ENCODE measurements at places on chromosomes 12 and 14. TPM values are rescaled to one million over a fixed set of nuclear protein-coding genes. Genes with fewer than 3 reads are reported as not detected.
A peak's percentile ranks its signal among the peaks of the same experiment; 100 is the strongest.

CLEC2A gene
- not detected for total RNA-seq

- no peaks in the 10 kb centered on the region for H3K36me3 ChIP-seq
- H3K4me1 ChIP-seq, result no peaks in the 10 kb centered on the region
- H3K4me3 ChIP-seq, result no peak overlapping the region
- DNase-seq, result no peak
- no peak overlapping the region for H3K27ac ChIP-seq
Measured at GRCh38 chr12:67155863-67156262, 113.3 kb upstream of the CAND1 start.

GRCh38 chr14:31170411-31170810, 37.2 kb downstream of the HECTD1 start:
- H3K27me3 ChIP-seq, result no peaks in the 10 kb centered on the region
- H3K36me3 ChIP-seq, result peaks cover 60% of the 10 kb centered on the region
- H3K4me1 ChIP-seq, result peaks cover 51% of the 10 kb centered on the region
- peak; percentile 17 for DNase-seq
- H3K4me3 ChIP-seq, result no peak overlapping the region

USP30 gene
- 14.1 TPM for total RNA-seq

DNA sequence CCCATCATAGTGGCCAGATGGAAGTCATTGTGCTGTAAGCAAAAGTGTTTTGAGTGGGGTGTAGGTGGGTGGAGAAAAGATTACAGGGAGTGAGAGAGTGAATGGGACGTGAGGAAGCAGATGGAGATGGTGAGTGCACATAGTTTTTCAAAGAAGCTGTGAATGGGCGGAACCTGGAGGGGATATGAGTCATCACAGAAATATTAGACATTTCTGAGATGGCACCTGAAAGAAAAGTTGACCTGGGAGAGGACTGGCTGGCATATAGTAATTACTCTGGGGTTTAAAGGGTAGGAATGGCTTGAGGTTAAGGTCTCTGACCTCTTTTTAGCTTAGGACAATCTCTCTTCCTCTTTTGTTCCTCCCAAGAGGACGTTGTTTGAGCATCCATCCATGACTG, 50.5 kb downstream of the ANO4 start:
- no peak overlapping the region for H3K4me3 ChIP-seq
- DNase-seq, result no peak
- H3K36me3 ChIP-seq, result no peaks in the 10 kb centered on the region
- no peaks in the 10 kb centered on the region for H3K27me3 ChIP-seq

PAH gene
- not detected for total RNA-seq

DNA sequence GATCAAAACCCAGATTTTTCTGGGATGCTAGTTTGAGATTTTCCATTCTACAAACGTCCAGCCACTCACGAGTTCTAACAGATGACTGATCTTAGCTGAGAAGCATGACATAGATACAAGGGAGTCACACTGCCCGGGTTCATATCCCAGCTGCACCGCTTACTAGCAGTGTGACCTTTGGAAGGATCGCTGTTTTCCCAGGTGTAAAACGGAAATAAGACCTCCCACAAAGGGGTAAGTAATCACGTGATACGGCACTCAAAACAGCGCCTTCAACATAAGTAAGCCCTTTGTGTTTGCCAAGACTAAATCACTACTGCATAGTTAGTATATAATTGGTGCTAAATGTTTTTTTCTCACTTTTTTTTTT, 624 bp upstream of the PWP1 start:
- H3K4me3 ChIP-seq, result peak overlapping the region; percentile 93
- peak overlapping the region; percentile 98 for H3K27ac ChIP-seq

GRCh38 chr12:10069976-10070375, 28.8 kb downstream of the CLEC1A start:
- H3K36me3 ChIP-seq, result peaks cover 12% of the 10 kb centered on the region
- H3K27ac ChIP-seq, result peak overlapping the region; percentile 87
- peaks cover 72% of the 10 kb centered on the region for H3K4me1 ChIP-seq
- no peaks in the 10 kb centered on the region for H3K27me3 ChIP-seq
- no peak for DNase-seq

POTEG gene
- total RNA-seq, result not detected

DNA sequence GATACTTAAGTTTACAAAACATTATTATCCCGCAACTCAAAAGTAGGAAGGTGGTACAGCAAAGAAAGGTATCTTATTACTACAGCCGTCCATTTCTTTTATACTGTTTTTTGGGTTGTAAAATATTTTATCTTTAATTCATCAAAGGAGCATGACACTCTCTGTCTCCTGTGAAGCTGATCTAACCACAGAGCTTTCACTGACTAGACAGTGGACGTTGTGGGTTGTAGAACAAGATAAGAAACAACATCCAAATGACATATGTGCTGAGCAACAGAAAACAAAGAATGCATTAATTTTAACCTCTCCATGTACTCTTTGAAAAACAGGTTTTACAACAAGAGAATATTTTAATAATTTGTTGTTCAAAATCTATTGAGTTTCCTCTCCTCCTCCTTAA, 195.9 kb upstream of the FBXO33 start:
- no peaks in the 10 kb centered on the region for H3K36me3 ChIP-seq
- H3K27ac ChIP-seq, result no peak overlapping the region
- no peak overlapping the region for H3K4me3 ChIP-seq
- peaks cover 2% of the 10 kb centered on the region for H3K27me3 ChIP-seq

DNA sequence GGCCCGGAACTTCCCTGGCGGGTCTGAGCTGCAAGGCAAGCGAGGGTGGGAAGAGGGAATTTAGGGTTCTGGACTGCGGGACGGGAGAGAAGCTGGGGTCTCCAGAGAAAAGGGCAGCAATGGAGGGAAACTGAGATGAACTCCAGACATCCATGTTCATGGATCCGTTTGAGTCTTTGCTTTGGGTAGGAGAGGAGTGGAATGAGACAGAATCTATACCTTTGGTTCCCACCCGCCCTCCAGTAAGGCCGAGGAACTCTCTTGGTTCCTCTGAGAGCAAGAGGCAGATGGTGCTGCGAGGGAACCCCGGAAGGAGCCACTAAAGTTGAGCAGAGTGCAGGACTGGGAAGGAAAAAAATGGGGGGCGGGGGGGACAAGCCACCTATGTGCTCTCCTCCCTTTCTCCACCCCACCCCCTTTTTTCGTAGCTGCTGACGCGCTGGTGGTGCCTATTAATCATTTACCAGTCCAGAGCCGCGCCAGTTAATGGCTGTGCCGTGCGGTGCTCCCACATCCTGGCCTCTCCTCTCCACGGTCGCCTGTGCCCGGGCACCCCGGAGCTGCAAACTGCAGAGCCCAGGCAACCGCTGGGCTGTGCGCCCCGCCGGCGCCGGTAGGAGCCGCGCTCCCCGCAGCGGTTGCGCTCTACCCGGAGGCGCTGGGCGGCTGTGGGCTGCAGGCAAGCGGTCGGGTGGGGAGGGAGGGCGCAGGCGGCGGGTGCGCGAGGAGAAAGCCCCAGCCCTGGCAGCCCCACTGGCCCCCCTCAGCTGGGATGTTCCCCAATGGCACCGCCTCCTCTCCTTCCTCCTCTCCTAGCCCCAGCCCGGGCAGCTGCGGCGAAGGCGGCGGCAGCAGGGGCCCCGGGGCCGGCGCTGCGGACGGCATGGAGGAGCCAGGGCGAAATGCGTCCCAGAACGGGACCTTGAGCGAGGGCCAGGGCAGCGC, 1.2 kb downstream of the SSTR1 start:
- H3K36me3 ChIP-seq, result peaks cover 57% of the 10 kb centered on the region
- H3K4me3 ChIP-seq, result peak overlapping the region; percentile 98
- peaks cover 61% of the 10 kb centered on the region for H3K4me1 ChIP-seq
- DNase-seq, result peak; percentile 92
- H3K27ac ChIP-seq, result peak overlapping the region; percentile 98
- peaks cover 5% of the 10 kb centered on the region for H3K27me3 ChIP-seq

KERA gene
- not detected for total RNA-seq

- H3K4me1 ChIP-seq, result peaks cover 11% of the 10 kb centered on the region
- H3K27ac ChIP-seq, result no peak overlapping the region
- DNase-seq, result no peak
- H3K27me3 ChIP-seq, result no peaks in the 10 kb centered on the region
- H3K36me3 ChIP-seq, result no peaks in the 10 kb centered on the region
Measured at GRCh38 chr12:26730481-26731350, 102.3 kb downstream of the ITPR2 start.

DNA sequence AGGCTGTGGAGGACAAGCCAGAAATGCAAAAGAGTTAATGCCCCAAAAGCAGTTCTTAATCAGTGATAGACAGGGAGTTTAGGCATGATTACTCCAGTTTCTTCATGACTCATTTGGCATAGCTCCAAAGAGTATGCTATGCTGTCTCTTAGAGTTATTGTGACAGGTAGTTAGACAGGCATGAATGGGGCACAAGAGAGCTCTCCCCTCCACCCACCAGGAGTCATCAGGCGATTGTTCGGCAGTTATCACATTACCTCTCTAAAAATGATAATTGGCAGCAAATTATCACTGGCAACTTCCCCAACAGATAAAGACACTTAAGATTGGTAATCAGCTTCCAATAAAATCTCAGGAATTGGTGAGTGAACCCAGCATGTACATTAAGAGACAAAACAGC, 320.1 kb downstream of the DAD1 start:
- no peak overlapping the region for H3K27ac ChIP-seq
- peak; percentile 6 for DNase-seq
- H3K4me1 ChIP-seq, result peaks cover 29% of the 10 kb centered on the region
- H3K27me3 ChIP-seq, result peaks cover 17% of the 10 kb centered on the region

GLIPR1L1 gene
- total RNA-seq, result not detected

GRCh38 chr14:44657696-44658388, 150.8 kb upstream of the FSCB start:
- H3K4me3 ChIP-seq, result no peak overlapping the region
- no peak overlapping the region for H3K27ac ChIP-seq
- no peak for DNase-seq
- H3K36me3 ChIP-seq, result no peaks in the 10 kb centered on the region

- peak overlapping the region; percentile 96 for H3K27ac ChIP-seq
- H3K36me3 ChIP-seq, result peaks cover 54% of the 10 kb centered on the region
- H3K4me1 ChIP-seq, result peaks cover 73% of the 10 kb centered on the region
- H3K4me3 ChIP-seq, result peak overlapping the region; percentile 74
- DNase-seq, result peak; percentile 99
Measured at GRCh38 chr12:12870465-12870864, 20.9 kb upstream of the GPRC5A start.

DNA sequence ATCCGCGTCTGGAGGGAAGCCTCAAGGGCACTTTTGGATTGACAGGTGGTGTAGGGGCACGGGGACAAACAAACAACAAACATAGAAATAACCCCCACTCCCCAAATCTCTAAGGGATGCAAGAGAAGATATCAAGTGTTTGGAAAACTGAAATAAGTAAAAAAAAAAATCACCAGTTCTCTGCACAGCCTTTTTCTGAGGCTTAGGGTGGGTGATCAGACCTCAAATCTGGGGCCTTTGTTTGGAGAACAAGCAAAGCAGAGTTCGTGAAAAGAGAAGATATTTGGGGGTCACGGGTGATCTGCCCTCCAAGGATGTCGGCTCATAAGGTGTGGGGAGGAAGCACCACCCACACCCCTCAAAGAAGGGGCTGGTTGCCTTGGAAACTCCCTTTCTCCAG, 10.7 kb downstream of the TBX5 start:
- peak overlapping the region; percentile 89 for H3K4me3 ChIP-seq
- peak overlapping the region; percentile 98 for H3K27ac ChIP-seq
- peaks cover 78% of the 10 kb centered on the region for H3K36me3 ChIP-seq
- DNase-seq, result no peak
- peaks cover 93% of the 10 kb centered on the region for H3K4me1 ChIP-seq

FOXN3 gene
- 38.9 TPM for total RNA-seq

- H3K4me3 ChIP-seq, result no peak overlapping the region
- no peaks in the 10 kb centered on the region for H3K4me1 ChIP-seq
- peaks cover 13% of the 10 kb centered on the region for H3K36me3 ChIP-seq
- DNase-seq, result no peak
Measured at GRCh38 chr14:53108292-53109104, 44.6 kb downstream of the DDHD1 start.

DNA sequence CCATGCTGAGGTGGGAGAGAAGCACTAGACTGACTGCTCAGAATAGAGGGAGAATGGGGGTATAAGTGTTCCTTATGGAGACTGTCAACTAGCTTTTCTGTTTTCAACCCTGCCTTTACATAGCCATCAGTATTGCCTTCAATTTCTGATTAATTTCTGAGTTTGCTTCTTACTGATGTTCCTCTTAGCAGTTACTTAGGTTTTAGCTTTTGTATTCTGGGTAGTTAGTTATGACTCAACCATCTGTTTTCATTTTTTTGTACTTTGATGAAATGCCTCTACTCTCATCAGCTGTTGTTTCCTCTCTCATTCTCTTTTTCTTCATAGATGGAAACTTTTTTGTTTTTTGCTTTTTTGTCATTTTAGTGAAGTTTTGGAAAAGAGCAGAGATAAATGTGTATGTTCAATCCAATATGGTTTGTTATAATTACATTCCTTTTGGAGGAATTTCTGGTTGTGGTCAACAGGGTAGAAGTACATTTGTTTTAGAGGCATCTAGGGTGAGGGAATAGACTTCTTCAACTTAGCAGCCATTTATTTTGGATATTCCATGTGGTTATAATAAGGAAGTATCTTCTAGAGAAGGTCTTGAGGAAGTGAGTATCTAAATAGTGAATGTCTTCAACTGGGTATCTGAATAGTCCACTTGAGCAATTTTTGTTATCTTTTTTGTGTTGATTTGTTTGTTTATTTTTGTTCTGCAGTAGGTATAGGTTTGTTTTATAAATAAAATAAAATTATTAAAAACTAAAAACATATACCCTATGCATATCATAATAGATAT, 29.6 kb downstream of the PMCH start:
- no peaks in the 10 kb centered on the region for H3K36me3 ChIP-seq
- H3K4me3 ChIP-seq, result no peak overlapping the region
- H3K27ac ChIP-seq, result peak overlapping the region; percentile 6
- no peak for DNase-seq
- peaks cover 26% of the 10 kb centered on the region for H3K4me1 ChIP-seq

- H3K27ac ChIP-seq, result no peak overlapping the region
- DNase-seq, result no peak
- no peak overlapping the region for H3K4me3 ChIP-seq
- H3K36me3 ChIP-seq, result no peaks in the 10 kb centered on the region
- peaks cover 26% of the 10 kb centered on the region for H3K4me1 ChIP-seq
- no peaks in the 10 kb centered on the region for H3K27me3 ChIP-seq
Measured at GRCh38 chr14:65371784-65372183, 40.7 kb upstream of the FUT8 start.

GRCh38 chr12:123843912-123844748, 82.0 kb downstream of the DNAH10 start:
- no peak for DNase-seq
- H3K36me3 ChIP-seq, result no peaks in the 10 kb centered on the region
- H3K4me1 ChIP-seq, result no peaks in the 10 kb centered on the region
- peaks cover 17% of the 10 kb centered on the region for H3K27me3 ChIP-seq
- H3K4me3 ChIP-seq, result no peak overlapping the region

DNA sequence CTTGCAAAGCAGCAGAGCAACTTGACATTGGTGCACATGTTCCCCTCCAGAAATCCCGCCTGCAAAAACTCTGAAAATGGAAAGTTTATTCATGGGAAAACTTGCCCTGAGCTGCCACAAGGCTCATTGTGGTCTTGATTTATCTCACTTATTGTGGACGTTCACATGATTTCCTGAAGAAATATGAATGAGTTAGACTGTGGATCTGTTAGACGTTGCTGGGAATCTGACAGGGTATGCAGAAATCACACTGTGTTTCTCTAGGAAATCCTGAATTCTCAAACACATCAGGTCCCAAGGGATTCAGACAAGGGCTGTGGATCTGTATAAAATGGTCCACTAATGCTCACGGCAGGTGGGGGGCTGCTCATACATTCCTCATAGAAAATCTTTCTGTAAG, 72.2 kb downstream of the EID3 start:
- H3K27me3 ChIP-seq, result peaks cover 3% of the 10 kb centered on the region
- DNase-seq, result no peak
- peaks cover 41% of the 10 kb centered on the region for H3K4me1 ChIP-seq
- H3K4me3 ChIP-seq, result no peak overlapping the region
- H3K27ac ChIP-seq, result no peak overlapping the region

OLR1 gene
- total RNA-seq, result 53.6 TPM

- peaks cover 5% of the 10 kb centered on the region for H3K27me3 ChIP-seq
- peak overlapping the region; percentile 94 for H3K27ac ChIP-seq
- peaks cover 64% of the 10 kb centered on the region for H3K4me1 ChIP-seq
Measured at GRCh38 chr12:67651132-67651695, 2.7 kb downstream of the DYRK2 start.
